ENCODE measurements at places on chromosomes 1 and 21. TPM values are rescaled to one million over a fixed set of nuclear protein-coding genes. Genes with fewer than 3 reads are reported as not detected.
A peak's percentile ranks its signal among the peaks of the same experiment; 100 is the strongest.

- peaks cover 3% of the 10 kb centered on the region for H3K4me1 ChIP-seq
- H3K27me3 ChIP-seq = peaks cover 4% of the 10 kb centered on the region
- no peak overlapping the region for H3K27ac ChIP-seq
Measured at GRCh38 chr21:42815217-42815616, 64.1 kb downstream of the WDR4 start.

Gene ELAPOR1
- total RNA-seq = 6.8 TPM

GRCh38 chr1:245604979-245605378 is 450.2 kb downstream of the KIF26B start:
- H3K27me3 ChIP-seq = peaks cover 3% of the 10 kb centered on the region
- DNase-seq = no peak
- no peak overlapping the region for H3K4me3 ChIP-seq
- H3K4me1 ChIP-seq = peaks cover 5% of the 10 kb centered on the region

GRCh38 chr21:45550522-45551210 is 8.4 kb upstream of the SLC19A1 start:
- H3K27me3 ChIP-seq = no peaks in the 10 kb centered on the region
- peak overlapping the region; percentile 94 for H3K27ac ChIP-seq
- peak overlapping the region; percentile 71 for H3K4me3 ChIP-seq
- peaks cover 28% of the 10 kb centered on the region for H3K4me1 ChIP-seq

- H3K4me3 ChIP-seq = no peak overlapping the region
- H3K27me3 ChIP-seq = no peaks in the 10 kb centered on the region
- H3K4me1 ChIP-seq = no peaks in the 10 kb centered on the region
- DNase-seq = no peak
- H3K27ac ChIP-seq = no peak overlapping the region
Measured at GRCh38 chr1:48233666-48234485, 11.4 kb downstream of the SLC5A9 start.

Gene GBP6
- total RNA-seq = 0.38 TPM

DNA sequence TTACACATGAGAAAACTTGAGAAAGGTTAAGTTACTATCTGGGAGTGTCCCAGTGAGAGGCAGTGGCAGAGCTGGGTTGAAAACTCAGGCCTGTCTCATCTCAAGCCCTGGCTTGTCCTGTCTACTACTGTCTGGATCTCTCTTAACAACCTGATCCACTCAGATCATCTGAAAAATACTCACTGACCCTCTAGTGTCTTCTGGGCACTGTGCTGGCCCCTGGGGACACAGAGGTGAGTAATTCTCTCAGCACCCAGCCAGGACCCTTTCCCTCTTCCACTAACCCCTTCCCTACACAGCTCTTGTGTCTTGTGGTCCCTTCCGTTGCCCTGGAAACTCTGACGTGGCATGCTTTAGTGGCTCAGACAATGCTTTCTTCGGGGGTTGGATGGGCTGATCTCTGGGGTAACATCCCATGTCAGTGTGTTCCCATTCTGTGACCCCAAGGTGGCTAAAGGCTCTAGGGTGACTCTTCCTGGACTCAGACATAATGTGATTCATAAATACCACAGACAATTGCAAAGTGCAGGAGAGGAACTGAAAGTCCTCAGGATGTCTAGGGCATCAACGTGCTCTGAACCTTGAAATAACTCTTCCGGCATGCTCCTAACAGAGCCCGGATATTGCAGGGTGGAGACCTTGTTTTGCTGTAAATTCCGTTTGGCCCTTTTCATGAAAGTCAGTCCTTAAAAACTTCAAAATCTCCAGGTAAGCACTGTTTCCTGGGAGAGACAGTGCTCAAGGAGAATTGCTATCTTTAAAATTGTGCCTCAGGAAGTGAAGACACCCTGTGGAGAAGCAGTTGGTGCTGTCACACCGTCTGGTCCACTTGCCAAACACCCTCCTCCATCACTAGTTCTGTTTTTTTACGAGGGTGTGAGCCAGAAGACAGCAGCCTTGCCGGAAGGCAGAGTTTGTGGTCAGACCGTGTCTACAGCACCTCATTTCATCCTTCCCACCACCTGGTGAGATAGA is 4.0 kb downstream of the SHISAL2A start:
- H3K27me3 ChIP-seq = no peaks in the 10 kb centered on the region
- H3K27ac ChIP-seq = peak overlapping the region; percentile 99
- H3K4me1 ChIP-seq = peaks cover 74% of the 10 kb centered on the region
- peak overlapping the region; percentile 72 for H3K4me3 ChIP-seq

DNA sequence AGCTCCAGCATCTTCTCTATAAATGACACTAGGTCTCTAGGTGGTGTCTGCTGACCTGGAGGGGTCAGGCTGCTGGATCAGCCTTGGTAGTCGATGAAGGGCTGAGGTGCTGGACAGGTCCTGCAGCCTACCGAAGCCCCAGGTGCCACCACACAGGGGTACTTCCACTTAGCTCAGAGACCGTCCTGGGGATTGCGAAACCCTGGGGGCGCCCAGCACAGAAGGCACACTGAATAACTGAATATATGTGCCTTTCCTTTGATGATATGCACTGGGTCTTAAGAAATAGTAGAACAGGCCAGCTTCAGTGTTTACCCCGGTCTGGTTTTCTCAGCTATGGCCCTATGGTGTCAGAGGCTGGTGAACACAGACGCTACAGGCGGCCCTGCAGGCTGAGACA is 10.9 kb downstream of the UBE2J2 start:
- H3K27ac ChIP-seq = peak overlapping the region; percentile 29
- H3K36me3 ChIP-seq = peaks cover 36% of the 10 kb centered on the region
- no peak for DNase-seq
- no peak overlapping the region for H3K4me3 ChIP-seq
- H3K4me1 ChIP-seq = peaks cover 5% of the 10 kb centered on the region
- H3K27me3 ChIP-seq = no peaks in the 10 kb centered on the region

DNA sequence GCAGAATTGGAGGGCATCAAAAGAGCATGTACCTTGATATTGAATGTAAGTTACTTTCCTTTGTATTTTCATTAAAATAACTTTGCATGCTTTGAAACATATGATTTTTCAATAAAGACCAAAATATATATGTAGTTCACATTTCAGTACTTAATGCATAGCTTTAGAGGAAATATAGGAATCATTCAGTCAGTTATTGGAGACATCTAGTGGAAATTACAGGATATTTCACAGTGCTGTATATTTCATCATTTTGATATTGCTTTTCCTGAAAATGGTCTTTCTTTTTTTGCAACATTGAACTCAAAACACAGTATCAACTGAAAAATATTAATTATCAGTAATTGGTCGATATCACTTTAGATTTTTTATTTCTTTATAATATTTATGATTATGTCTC is 375.8 kb downstream of the NCAM2 start:
- H3K4me1 ChIP-seq = no peaks in the 10 kb centered on the region
- H3K36me3 ChIP-seq = no peaks in the 10 kb centered on the region
- no peak for DNase-seq
- no peak overlapping the region for H3K4me3 ChIP-seq
- no peaks in the 10 kb centered on the region for H3K27me3 ChIP-seq
- H3K27ac ChIP-seq = no peak overlapping the region

GRCh38 chr1:170146720-170147263 is 1.0 kb downstream of the NTMT2 start:
- H3K27ac ChIP-seq = no peak overlapping the region
- H3K36me3 ChIP-seq = peaks cover 1% of the 10 kb centered on the region
- peak overlapping the region; percentile 15 for H3K4me3 ChIP-seq
- no peaks in the 10 kb centered on the region for H3K27me3 ChIP-seq

GRCh38 chr21:33245289-33245918 is 15.7 kb downstream of the IFNAR2 start:
- no peak for DNase-seq
- peak overlapping the region; percentile 99 for H3K27ac ChIP-seq
- H3K4me3 ChIP-seq = no peak overlapping the region
- no peaks in the 10 kb centered on the region for H3K27me3 ChIP-seq
- H3K4me1 ChIP-seq = peaks cover 86% of the 10 kb centered on the region
- peaks cover 90% of the 10 kb centered on the region for H3K36me3 ChIP-seq

Gene AUNIP
- total RNA-seq = 15.1 TPM

- peaks cover 57% of the 10 kb centered on the region for H3K4me1 ChIP-seq
- peak overlapping the region; percentile 82 for H3K27ac ChIP-seq
- no peak overlapping the region for H3K4me3 ChIP-seq
- peaks cover 29% of the 10 kb centered on the region for H3K36me3 ChIP-seq
- H3K27me3 ChIP-seq = no peaks in the 10 kb centered on the region
- no peak for DNase-seq
Measured at GRCh38 chr1:27478098-27478497, 11.9 kb downstream of the WASF2 start.

DNA sequence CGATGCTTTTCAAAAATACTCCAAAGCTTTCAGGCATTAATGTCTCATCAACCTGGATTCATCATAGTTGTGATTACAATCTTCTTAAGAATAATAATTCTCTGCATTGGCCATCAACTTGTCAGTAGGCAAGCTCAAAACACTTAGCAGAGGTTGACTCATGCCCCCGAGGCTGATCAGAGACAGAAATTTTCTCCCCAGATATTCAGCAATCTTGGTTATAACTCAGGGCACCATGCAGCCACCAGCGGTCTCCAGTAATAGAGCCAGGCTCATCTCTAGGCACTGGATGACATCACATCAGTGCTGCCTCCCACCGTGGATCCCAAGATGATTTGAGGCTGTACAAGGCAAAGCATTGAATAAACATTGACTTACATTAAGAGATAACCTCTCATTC is 14.3 kb upstream of the IFFO2 start:
- peaks cover 5% of the 10 kb centered on the region for H3K4me1 ChIP-seq
- DNase-seq = no peak

DNA sequence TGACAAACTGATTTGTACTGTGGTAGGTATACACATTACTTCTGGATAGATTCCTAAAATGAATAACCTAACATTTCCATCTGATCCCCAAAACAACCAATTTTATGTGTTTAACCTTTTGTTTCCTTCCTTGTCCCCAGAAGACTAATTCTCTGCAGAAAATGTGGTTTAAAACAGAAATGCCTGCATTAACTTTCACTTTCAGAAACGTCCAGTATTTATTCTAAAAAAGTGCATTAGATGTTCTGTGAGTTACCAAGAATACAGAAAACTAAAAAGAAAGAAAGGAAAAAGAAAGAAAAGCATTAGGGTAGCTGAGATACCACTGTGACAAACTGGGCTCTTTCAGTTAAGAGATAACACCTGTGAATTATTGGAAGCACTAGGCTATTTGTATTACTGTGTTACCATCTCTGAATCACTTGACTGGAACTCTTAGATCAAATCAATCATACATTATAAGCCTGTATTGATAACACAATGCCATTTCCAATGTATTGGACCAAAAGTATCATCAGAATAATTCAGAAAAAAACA is 177.7 kb downstream of the NCAM2 start:
- no peak for DNase-seq
- no peaks in the 10 kb centered on the region for H3K36me3 ChIP-seq
- no peaks in the 10 kb centered on the region for H3K27me3 ChIP-seq
- H3K27ac ChIP-seq = no peak overlapping the region

Gene CYP4A11
- not detected for total RNA-seq

Gene TMIGD3
- total RNA-seq = not detected

Gene FMO2
- not detected for total RNA-seq

Gene AADACL4
- total RNA-seq = not detected

DNA sequence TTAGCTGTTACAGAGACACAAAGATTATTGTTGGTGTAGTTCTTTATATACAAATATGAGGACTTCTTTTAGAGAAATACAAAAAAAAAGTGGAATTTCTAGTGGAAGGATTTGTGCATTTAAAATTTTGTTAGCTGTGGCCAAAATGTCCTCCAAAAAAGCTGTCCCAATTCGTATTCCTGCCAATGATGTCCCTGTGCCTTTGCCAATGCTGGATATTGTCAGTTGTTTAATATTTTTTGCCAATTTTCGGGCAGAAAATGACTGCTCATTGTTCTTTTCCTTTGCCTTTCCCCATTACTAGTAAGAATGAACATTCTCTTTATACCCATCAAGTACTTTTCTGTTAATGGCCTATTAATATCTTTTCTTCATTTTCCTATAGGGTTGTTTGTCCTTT is 110.0 kb upstream of the HOOK1 start:
- no peak overlapping the region for H3K27ac ChIP-seq
- H3K4me3 ChIP-seq = no peak overlapping the region
- peaks cover 5% of the 10 kb centered on the region for H3K36me3 ChIP-seq
- H3K27me3 ChIP-seq = no peaks in the 10 kb centered on the region
- H3K4me1 ChIP-seq = no peaks in the 10 kb centered on the region
